ENCODE measurements at places on chromosomes 2 and 18.

DNA sequence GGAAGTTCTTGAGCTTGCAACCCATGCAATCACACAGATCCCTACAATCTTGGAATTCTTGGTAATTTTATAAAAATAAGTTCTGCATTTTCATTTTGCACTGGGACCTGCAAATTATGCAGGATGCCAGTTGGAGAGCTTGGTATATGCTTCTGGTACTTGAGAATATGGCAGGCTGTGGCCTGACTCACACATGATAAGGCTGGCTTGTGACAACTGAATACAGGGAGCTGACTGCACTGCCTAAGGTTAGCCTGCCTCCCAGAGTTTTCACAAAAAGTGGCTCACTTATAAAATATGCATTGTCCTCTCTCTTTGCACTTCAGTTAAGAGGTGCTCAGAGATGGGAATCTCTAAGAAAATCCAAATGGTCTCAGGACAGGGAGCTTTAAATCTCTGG lies 265.5 kb upstream of the KCNJ3 start:
- H3K4me3 ChIP-seq = no peak overlapping the region
- H3K4me1 ChIP-seq = no peaks in the 10 kb centered on the region
- no peaks in the 10 kb centered on the region for H3K27me3 ChIP-seq
- H3K27ac ChIP-seq = no peak overlapping the region

DNA sequence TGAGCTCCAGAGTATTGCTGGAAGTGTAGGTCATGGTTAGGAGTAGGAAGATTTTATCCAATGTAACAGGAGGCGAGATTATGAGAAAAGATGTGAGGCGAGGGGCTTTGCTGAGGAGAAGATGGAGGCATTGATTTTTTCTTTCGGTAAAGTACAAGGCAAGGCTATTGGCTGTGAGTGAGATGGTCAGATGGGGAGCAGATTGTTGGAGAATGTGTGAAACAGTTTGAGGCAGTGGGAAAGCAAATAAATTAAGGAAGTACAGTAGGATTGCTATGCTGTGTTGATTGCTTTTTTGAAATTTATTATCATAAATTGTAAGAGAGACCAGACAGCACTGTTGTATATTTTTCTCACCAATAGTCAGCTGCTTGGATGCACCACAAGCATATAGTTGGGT lies 173.3 kb downstream of the KCNE4 start:
- H3K27me3 ChIP-seq = no peaks in the 10 kb centered on the region
- H3K36me3 ChIP-seq = no peaks in the 10 kb centered on the region
- no peak for DNase-seq
- H3K4me1 ChIP-seq = no peaks in the 10 kb centered on the region

GRCh38 chr18:57776354-57776753 lies 26.8 kb downstream of the ATP8B1 start:
- H3K27me3 ChIP-seq = no peaks in the 10 kb centered on the region
- H3K4me1 ChIP-seq = peaks cover 32% of the 10 kb centered on the region
- no peak overlapping the region for H3K27ac ChIP-seq
- no peak for DNase-seq
- H3K4me3 ChIP-seq = no peak overlapping the region

- no peaks in the 10 kb centered on the region for H3K27me3 ChIP-seq
- no peaks in the 10 kb centered on the region for H3K36me3 ChIP-seq
- no peak overlapping the region for H3K27ac ChIP-seq
- DNase-seq = peak; percentile 57
- no peak overlapping the region for H3K4me3 ChIP-seq
Observed at GRCh38 chr18:3995476-3996102, 459.5 kb downstream of the DLGAP1 start.

DNA sequence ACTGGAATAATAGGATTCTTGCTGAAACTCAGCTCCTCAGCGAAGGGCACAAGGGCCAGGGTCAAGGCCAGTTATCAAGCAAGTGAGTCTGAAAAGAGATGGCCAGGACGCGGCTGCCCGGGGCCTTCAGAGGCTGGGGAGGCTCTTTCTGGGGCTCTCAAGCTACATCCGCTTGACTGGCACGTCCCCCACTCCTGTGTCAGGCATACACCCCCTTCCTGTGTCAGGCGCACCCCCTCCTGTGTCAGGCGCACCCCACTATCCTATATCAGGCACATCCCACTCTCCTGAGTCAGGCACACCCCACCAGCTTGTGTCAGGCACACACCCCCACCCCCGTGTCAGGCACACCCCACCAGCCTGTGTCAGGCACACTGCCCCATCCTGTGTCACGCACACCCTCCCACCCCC lies 91.8 kb downstream of the TPO start:
- no peak overlapping the region for H3K27ac ChIP-seq
- H3K4me3 ChIP-seq = no peak overlapping the region
- H3K4me1 ChIP-seq = no peaks in the 10 kb centered on the region
- no peak for DNase-seq
- no peaks in the 10 kb centered on the region for H3K36me3 ChIP-seq
- no peaks in the 10 kb centered on the region for H3K27me3 ChIP-seq

GRCh38 chr2:172087780-172088244 lies 2.5 kb downstream of the DLX1 start:
- no peak overlapping the region for H3K27ac ChIP-seq
- H3K4me1 ChIP-seq = peaks cover 18% of the 10 kb centered on the region
- no peak for DNase-seq
- no peak overlapping the region for H3K4me3 ChIP-seq
- no peaks in the 10 kb centered on the region for H3K36me3 ChIP-seq
- peaks cover 97% of the 10 kb centered on the region for H3K27me3 ChIP-seq

DNA sequence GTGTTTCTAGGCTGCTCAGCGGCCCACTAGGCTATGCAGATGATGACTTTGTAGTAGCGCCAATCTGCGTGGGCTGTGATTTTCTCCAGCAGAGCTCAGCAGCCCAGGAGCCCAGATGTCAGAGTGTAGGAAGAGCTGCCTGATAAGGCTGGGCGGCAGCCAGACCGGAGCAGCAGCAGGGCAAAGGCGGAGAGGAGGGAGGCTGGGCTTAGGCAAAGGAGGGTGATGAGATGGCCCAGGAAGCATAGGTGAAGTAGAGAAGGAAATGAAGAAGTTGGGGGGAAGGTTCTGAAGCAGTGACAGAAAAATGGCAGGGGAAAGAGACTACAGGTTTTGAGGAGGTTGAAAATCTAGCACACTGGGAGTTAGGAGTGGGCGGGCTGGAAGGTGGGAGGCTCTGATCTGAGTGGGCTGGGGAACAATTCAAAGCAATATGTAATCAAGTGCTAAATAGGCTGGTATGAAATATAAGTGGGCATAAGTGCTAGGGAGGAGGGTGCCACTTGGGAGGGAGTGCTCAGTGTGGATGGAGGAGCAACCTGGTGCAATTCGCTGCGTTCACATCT lies 50.6 kb upstream of the STPG4 start:
- H3K36me3 ChIP-seq = no peaks in the 10 kb centered on the region
- H3K4me3 ChIP-seq = no peak overlapping the region
- H3K27me3 ChIP-seq = no peaks in the 10 kb centered on the region
- DNase-seq = peak; percentile 74
- peaks cover 14% of the 10 kb centered on the region for H3K4me1 ChIP-seq
- H3K27ac ChIP-seq = no peak overlapping the region

DNA sequence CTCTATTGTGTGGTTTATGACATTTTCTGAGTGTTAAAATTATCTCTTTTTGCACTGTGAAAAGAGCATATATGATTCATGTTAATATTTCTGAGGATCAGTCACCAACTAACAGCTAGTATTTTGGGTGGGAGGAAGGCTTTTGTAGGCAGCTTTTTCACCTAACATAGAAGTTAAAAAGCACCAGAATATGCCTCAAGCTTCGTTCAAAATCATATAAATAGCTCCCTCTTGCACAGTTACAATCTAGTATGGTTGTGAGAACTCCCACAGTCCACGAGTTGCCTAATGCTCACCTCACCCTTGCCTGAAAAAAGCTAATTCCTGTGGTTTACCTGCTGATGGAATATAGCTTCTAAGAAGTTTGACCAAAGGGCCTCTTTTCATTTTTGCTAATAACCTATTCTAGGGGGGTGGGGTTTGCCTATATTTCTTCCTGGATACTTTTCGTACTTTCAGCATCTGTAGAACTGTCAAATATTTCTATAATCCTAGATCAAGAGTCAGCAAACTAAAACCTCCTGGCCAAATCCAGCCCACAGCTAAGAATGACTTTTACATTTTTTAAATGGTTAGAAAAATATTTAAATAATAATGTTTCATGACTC lies 167.1 kb upstream of the FOSL2 start:
- H3K27ac ChIP-seq = no peak overlapping the region
- DNase-seq = no peak
- H3K27me3 ChIP-seq = no peaks in the 10 kb centered on the region
- peaks cover 2% of the 10 kb centered on the region for H3K4me1 ChIP-seq
- no peak overlapping the region for H3K4me3 ChIP-seq

GRCh38 chr2:120344214-120344975 lies 1.5 kb upstream of the INHBB start:
- no peak overlapping the region for H3K27ac ChIP-seq
- H3K4me1 ChIP-seq = peaks cover 12% of the 10 kb centered on the region
- no peak for DNase-seq
- H3K27me3 ChIP-seq = peaks cover 88% of the 10 kb centered on the region

DNA sequence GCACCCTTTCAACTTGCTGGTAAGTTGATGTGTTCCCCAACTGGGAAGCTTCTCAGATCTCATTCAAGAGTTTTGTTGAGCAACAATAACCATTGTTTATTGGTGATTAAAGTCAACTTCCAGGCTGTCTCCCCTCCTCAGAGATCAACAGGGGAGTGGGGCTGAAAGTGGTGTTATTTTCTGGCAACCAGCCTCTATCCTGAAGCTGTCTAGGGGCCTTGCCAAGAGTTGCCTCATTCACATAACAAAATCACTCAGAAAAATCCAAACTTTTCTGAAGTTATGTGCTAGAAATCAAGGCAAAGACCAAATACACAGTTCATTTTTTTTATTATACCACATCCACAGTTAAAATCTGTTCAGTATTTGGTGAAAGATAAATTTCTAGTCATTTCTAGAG lies 788.4 kb downstream of the LRRTM4 start:
- H3K27ac ChIP-seq = no peak overlapping the region
- H3K36me3 ChIP-seq = no peaks in the 10 kb centered on the region
- no peaks in the 10 kb centered on the region for H3K27me3 ChIP-seq

DNA sequence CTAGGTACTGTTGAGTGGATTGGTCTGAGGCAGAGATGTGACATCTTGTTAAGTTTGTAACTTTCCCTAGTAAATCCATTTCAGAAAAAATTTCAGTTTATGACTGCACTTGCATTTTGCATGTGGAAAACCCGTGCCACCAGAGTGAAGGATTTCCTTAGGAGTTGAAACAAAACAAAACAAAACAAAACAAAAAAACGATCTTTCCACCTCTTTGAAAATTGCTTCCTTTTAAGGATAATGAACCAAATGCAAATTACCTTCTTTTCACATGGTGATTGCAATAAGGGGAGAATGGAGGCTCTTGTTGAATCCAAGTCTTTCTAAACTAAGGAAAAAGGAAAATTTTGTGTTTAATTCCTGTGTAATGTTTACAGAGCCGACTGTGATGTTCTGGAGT lies 43.2 kb downstream of the PHLPP1 start:
- H3K27me3 ChIP-seq = no peaks in the 10 kb centered on the region
- H3K36me3 ChIP-seq = no peaks in the 10 kb centered on the region
- DNase-seq = no peak
- no peak overlapping the region for H3K4me3 ChIP-seq
- no peak overlapping the region for H3K27ac ChIP-seq

DNA sequence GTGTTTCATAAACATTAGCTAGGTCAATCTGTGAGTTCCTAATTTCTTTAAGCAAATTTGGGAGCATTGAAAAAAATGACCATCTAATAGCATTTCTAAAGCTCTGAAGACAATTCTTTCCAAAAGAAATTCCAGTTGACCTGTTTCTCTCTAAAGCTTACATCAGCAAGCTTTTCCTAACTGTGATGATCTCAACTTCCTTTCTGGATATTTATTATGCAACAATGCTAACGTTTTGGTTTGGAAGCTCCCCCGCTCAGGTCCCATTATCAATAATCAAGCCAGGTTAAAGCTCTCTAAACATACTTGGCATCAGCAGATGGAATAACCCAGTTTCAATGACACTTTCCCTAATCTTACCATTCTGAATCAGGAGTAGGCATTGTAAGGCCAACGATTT lies 196.3 kb upstream of the TANK start:
- H3K27me3 ChIP-seq = no peaks in the 10 kb centered on the region
- H3K4me3 ChIP-seq = no peak overlapping the region
- no peaks in the 10 kb centered on the region for H3K4me1 ChIP-seq
- DNase-seq = no peak
- no peak overlapping the region for H3K27ac ChIP-seq

DNA sequence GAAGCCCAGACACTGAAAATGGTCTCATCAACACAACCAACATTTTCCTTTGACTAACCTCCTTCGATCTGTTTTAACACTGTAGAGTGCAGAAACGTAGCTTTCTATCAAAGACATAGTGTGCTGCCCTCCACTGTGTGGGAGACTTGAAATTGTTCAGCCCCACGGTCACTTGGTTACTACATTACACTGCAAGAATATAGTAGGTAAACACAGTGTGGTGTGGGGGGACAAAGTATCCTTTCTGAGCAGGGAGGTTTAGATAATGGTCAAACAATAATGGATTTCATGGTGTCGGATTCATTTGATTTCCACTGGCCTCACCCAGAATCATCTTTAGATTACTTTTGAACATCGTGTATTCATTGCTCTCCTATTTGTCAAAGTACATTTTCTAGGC lies 181.0 kb downstream of the ERBB4 start:
- H3K27ac ChIP-seq = no peak overlapping the region
- H3K27me3 ChIP-seq = no peaks in the 10 kb centered on the region
- peaks cover 9% of the 10 kb centered on the region for H3K4me1 ChIP-seq

GRCh38 chr2:21821672-21822227 lies 698.0 kb downstream of the TDRD15 start:
- no peaks in the 10 kb centered on the region for H3K36me3 ChIP-seq
- H3K4me1 ChIP-seq = no peaks in the 10 kb centered on the region
- DNase-seq = no peak
- no peak overlapping the region for H3K27ac ChIP-seq
- H3K4me3 ChIP-seq = no peak overlapping the region

DNA sequence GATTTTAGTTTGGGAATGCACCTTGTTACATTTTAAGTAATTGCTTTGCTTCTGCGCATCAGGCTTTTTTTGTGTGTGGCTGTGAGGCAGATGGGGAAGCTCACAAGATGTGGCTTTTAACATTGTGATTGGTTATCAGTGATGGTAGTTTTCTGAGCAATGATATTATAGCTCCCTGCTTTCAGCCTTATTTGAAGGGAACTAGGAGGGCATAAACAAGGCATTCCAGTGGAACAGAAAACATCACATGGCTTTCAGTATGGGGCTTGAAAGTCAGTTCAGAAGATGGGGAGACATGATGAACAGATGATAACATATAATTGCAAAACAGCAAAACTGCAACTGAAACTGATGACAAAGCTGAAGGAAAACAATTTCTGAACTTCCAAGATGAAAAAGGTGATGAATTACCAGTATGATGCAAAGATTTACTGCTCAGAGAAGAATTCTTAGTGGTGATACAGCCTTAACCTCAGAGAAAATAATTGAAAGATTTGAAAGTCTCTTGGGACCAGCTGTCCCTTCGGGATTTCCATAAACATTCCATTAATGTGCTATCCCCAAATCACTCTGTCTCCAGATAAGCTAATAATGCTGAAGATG lies 439.7 kb downstream of the RND3 start:
- H3K27me3 ChIP-seq = no peaks in the 10 kb centered on the region
- DNase-seq = no peak
- no peak overlapping the region for H3K4me3 ChIP-seq
- H3K36me3 ChIP-seq = no peaks in the 10 kb centered on the region
- no peak overlapping the region for H3K27ac ChIP-seq
